Activated naive CD4-positive, alpha-beta T cell (primary cell): ENCODE measurements at places on chromosomes 4 and X.
A peak's percentile ranks its signal among the peaks of the same experiment; 100 is the strongest.

- DNase-seq: no peak
Observed at GRCh38 chrX:17547658-17548057, 172.7 kb downstream of the NHS start.

- DNase-seq: no peak
Observed at GRCh38 chr4:122576261-122577188, 44.3 kb downstream of the IL21 start.

GRCh38 chr4:102819588-102820365 lies 7.6 kb downstream of the UBE2D3 start:
- DNase-seq: no peak

- no peak for DNase-seq
Observed at GRCh38 chrX:50168241-50168687, 32.5 kb downstream of the AKAP4 start.

- DNase-seq: no peak
Observed at GRCh38 chr4:121190389-121190788, 26.3 kb upstream of the TNIP3 start.

- no peak for DNase-seq
Observed at GRCh38 chrX:122076241-122076640, 1028.8 kb downstream of the GLUD2 start.

- DNase-seq: no peak
Observed at GRCh38 chr4:174702979-174703478, 126.0 kb downstream of the GLRA3 start.

DNA sequence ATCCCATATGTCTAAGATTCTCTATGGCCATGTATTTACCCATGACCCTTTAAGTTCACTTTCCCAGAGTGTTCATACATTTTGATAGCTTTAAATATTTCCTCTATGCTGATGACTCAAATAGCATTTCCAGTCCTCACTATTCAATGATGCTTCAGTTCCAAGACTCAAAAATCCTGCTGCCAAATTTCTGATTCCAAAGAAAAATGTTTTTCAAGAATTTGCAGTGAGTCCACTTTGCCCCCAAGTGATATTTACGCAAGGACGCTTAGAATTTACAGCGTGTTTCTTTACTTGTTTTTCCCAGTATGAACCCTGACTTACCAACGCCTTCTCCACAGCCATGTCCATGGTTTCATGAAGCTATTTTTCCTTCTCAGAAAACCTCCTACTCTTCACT lies 127.9 kb upstream of the PCDH18 start:
- no peak for DNase-seq

DNA sequence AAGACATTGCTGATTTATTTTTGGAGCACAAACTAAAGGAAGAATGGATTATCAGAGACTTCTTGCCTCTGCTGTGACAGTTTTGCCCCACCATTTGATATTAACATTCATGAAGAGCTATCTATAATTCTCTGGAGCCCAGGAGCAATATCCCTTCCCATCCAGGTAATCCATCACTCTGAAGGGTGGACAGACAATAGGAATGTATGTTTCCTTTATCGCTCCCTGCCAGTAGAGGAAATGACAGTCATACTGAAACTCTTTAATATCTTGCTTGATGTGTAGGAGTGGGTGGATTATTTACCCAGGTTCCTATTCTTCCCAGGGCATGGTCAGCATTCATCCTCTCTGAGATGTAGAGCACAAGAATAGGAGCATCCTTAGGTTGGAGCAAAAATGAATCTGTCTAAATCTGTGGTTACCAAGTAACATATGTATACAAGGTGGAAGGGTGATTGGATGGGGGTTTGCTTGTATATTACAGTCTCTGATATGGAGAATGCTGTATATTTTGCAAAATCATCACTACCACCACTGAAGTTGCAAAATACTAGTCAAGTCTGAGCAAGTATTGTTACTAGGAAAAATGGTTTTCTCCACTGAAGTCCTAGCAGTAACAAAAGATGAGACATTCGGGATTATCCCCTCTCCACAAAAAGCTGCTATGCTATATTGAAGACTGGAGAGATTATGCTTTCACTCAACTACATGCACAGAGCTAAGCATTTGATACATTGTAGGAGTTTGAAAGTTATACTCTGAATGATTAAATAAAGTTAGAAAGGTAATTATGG lies 151.6 kb downstream of the CBLL2 start:
- DNase-seq: no peak

GRCh38 chr4:39933671-39934590 lies 43.8 kb downstream of the PDS5A start:
- no peak for DNase-seq

GRCh38 chrX:45184211-45184610 lies 16.5 kb downstream of the DIPK2B start:
- DNase-seq: no peak

- peak; percentile 43 for DNase-seq
Observed at GRCh38 chr4:77819404-77819842, 255 bp upstream of the CNOT6L start.

- DNase-seq: no peak
Observed at GRCh38 chr4:103429283-103429682, 231.1 kb upstream of the CENPE start.

GRCh38 chr4:52110171-52110570 lies 59.1 kb downstream of the SPATA18 start:
- no peak for DNase-seq

- no peak for DNase-seq
Observed at GRCh38 chrX:119516157-119516702, 48.0 kb downstream of the SLC25A5 start.

DNA sequence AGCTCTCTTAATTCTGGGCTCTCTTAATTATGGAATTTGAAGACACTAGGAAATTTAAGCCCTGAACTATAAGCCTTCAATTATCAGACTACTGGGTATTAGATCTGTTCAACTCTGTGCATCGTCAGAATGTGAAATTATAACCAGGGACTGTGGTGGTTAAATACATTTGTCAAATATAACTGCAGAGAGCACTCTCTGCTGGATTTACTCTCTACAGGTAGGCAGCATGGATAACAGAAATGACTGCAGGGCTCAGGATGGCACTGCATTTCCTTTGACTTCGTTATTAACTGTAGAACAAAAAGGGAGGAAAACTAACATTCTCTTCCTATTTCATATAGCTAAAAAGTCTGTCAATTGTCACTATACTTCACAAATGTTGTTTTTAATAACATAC lies 310.1 kb upstream of the RASGEF1B start:
- no peak for DNase-seq

- no peak for DNase-seq
Observed at GRCh38 chr4:138236037-138236436, 6.1 kb downstream of the SLC7A11 start.

GRCh38 chrX:39528161-39528916 lies 569.4 kb downstream of the BCOR start:
- DNase-seq: no peak

- DNase-seq: no peak
Observed at GRCh38 chr4:73620115-73620792, at the start of gene RASSF6. TSS of gene RASSF6 (minus strand) at chr4:73620436. CDS start at chr4:73611795, 8,641 bp downstream.

DNA sequence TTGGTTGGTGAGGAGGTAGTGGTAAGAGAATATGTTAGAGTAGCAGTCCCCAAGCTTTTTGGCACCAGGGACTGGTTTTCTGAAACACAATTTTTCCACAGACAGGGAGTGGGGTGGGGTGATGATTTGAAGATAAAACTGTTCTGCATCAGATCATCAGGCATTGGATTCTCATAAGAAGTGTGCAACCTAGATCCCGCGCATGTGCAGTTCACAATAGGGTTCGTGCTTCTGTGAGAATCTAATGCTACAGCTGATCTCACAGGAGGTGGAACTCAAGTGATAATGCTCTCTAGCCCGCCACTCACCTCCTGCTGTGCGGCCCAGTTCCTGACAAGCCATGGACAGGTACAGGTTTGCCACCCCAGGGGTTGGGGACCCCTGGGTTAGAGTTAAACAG lies 423.3 kb downstream of the GPAT3 start:
- no peak for DNase-seq

- DNase-seq: no peak
Observed at GRCh38 chr4:158856852-158857251, 88.0 kb downstream of the FNIP2 start.

DNA sequence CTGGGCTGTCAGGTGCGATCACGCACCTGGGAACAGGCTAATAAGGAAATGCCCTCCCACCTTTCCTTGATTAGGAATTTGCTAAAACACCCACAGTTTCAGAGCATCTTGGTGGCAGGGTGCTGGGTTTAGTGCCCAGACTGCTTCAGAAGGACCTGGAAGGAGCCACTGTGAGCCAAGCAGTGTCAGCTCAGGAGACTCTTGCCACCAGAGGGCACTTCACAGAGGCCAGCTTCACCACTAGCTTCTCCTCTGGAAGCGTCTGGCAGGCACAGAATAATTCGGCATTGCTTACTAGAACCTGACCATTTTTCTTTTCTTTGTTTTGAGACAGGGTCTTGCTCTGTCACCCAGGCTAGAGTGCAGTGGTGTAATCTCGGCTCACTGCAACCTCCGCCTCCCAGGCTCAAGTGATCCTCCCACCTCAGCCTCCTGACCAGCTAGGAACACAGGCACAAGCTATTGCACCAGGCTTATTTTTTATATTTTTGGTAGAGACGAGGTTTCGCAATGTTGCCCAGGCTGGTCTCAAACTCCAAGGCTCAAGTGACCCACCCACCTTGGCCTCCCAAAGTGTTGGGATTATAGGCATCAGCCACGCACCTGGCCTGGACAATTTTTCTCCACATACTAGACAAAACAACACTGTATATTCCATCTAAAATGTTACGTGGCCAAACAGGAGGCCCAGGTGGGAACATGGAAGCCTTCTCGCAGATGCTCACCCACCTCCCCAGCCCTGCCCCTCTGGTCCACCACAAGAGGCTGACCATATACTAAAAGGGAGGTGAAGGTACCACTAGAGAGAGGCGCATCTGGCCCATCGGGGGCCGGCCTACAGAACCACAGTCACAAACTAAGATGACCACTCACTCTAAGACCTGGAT lies 14.1 kb downstream of the NOP14 start:
- no peak for DNase-seq

DNA sequence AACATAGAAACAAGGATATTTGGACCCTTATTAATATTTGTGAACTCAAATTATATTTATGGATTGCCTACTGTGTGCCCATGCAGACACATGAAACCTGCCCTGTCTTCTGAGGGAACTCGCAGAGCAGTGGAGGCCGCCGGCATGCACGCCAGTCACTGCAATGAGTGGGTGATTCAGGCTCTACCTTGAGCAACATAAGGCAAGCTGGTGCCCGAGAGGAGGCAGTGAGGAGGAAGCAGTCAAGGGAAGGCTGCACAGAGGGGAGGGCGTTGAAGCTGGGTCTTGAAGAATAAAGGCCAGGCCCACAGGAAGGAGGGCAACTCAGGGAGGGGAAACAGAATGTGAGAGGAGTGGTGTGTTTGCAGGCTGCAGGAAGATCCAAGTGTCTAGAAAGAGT lies 52.8 kb downstream of the PPEF2 start:
- DNase-seq: no peak

DNA sequence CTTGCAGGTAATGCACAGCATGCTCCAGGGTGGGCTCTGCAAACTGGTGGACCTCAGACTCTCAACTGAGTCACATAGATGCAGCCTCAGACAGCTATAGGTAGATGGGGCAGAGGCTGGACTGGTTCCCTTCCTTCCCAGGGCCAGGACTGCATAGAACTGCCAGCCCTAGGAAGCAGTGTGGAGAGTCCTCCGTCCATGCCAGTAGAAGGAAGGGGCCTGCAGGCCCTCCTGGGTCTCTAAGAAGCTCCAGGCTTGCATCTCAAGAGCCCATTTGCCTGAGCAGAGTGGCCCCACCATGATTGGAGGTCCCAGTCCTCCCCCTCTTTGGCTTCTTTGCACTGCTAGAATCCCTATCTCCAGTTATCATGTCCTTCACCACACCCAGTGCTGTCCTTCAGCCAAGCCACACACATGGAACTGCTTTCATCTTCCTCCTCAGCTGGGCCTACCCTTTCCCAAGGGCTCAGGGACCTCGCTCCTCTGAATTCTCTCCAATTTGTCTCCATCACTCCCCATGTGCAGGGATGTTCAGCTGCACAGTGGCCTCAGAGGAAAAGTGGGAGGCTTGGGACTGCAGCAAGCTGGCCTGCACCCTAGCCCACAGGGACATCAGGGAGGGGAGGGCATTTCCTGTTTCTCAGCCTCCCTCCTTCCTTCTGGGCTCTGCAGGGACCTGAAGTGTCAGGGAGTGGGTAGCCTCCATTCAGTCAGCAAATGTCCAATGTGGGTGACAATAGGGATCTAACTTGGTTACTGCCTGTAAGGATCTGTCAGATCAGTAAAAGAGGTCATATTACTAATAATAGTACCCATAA lies 146.0 kb downstream of the PJA1 start:
- DNase-seq: no peak

DNA sequence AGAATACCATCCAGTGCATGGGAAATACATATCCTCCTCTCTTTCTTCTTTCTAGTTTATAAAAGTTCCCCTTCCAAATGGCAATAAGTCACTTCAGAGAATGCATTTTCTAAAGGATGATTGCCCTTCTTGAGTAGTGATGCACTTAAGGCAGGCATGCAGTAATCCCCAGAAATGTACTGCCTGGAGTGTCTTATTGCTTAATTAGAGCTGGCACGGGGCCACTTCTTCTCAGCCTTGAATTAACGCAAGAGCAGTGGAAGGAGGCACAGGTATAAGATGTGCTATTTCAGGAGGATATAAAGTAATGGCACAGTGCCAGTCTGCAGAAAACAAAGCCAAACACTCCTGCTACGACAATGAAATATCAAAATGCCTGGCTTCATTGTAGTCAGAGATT lies 371.4 kb upstream of the FAM241A start:
- DNase-seq: no peak

DNA sequence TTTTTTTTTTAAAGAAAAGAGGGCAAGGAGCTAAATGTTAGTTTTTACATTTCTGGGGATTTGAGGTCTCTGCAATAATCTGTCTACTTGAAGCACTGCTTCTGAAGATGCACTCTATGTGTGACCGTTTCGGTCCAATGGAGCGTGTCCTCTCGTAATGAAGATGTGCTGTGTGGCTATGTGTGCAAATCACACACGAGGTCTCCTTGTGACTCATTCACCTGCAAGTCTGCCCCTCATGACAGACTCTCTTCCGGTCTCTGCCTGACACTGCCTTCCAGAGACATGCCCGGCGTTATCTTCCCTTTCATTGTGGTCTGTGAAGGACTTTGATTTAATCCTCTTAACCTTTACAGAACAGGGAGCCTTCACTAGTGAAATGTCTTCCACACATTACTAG lies 84.3 kb downstream of the TRAM1L1 start:
- no peak for DNase-seq

- DNase-seq: no peak
Observed at GRCh38 chr4:133148690-133149363, at the start of gene PCDH10. TSS of gene PCDH10 (plus strand) at chr4:133149294. CDS start at chr4:133150141, 847 bp downstream.

DNA sequence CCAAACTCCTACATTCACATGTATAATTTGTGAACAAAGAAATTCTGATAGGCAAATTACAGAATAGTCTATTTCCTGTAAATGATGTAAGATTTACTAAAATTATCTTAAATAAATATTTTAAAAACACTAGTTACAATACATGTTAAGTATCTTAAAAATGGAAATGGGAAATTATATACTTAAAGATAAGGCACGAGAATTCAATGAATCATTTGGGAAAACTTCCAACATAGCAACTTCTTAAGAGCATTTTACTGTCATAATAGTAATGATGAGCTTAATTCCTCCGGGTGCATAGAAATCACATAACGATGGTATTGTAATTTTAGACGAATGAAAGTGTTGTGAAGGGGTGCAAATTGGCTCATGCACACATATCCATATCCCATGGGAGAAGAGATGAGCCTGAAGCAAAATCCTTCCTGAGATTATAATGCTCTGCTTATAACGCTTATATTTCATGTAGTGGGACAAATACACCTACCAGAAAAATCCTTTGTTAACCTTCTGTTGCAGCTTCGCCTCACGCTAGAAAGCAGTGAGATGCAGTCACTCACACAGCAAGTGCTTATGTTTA lies 873.5 kb downstream of the PDHA2 start:
- DNase-seq: no peak

- no peak for DNase-seq
Observed at GRCh38 chrX:47218920-47219815, 687 bp downstream of the CDK16 start.
